Diencephalon (tissue), 1 donor: ENCODE measurements at places on chromosomes 7 and 10. TPM values are rescaled to one million over a fixed set of nuclear protein-coding genes. Genes with fewer than 3 reads are reported as not detected.

The GPR141 gene
- total RNA-seq: not detected

The TAC1 gene
- 89.5 TPM for total RNA-seq

The OGDH gene
- total RNA-seq: 60.9 TPM

The OPALIN gene
- total RNA-seq: not detected
